ENCODE measurements at places on chromosomes 3 and 15.

GRCh38 chr3:100260081-100260684 is 609 bp upstream of the TBC1D23 start:
- peak; percentile 90 for DNase-seq

GRCh38 chr3:187977659-187978058 is 176.3 kb upstream of the LPP start:
- DNase-seq, result no peak

DNA sequence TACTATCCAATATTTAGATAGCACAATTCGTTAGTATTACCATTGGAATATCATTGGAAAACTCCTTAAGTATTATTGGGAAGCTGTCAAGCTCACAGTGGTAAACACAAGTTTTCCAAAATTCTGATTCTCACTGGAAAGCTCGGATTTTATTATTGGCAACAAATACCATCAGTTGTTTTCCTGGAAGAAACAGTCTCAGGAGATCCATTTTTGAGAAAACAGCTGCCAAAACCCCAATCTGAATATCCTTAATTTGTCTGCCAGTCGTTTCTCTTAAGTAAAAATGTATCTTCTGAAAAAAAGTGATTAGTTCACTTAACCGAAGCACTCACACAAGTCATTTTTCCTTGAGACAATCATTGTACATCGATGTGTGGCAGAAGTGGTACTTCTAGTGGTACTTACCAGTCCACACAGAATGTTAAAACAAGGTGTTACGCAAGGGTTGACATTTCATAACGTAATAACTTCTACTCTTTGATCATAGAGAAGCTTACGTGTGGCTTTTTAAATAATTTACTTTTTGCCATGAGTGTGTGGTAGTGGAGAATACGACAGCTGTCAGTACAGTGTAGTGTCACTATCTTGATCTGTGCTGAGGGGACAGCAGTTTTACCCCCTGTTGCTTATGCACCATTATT is 74.9 kb downstream of the FAM43A start:
- DNase-seq, result no peak

- DNase-seq, result no peak
Measured at GRCh38 chr3:168091302-168091858, 4.3 kb downstream of the GOLIM4 start.

DNA sequence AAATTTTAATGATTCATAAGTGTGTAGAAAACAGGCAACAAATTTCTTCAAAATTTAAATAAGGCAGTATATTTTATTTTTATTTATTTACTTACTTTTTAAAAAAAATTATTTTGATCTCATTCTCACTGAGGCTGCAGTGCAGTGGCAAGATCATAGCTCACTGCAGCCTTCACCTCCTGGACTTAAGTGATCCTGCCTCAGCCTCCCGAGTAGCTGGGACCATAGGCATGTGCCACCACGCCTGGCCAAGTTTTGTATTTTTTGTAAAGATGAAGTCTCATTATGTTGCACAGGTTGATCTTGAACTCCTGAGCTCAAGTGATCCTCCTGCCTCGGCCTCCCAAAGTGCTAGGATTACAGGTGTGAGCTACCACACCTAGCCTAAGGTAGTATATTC is 61.2 kb upstream of the XRN1 start:
- no peak for DNase-seq

DNA sequence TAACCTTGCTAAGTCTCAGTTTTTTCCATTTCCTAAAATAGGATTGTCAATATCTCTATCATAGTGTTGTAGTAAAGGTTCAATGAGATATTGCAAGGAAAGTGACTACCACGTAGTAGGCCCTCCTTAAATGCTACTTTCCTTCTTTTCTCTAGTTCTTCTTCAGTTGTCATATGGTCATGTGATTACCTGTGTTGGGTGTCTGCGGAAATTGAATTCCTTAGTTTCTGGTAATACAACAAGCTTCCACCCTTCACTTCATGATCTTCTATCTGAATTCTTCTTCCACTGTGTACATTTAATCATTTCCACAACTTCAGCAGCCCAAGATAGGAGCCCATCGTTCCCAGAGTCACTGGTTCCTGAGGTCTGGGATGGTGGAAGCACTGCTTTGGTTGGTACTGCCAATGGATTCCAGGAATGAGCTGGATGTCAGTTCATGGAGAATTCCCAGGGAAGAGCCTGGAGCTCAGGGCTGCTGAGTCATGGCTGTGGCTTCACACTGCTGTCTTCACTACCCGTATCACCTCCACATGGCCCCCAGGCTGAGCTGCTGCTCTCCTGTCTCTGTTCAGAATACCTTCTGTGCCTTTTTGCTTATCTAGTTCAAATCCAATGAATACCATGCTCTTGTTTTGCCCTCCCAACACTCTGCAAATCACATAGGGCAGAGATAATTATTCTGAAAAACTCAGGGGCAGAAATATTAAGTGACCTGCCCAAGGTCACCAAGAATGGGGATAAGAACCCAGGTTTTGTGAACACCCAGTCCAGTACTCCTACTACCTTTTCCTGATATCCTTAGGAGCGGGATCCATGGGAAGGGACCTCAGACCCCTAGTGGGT is 98.6 kb downstream of the RPL39L start:
- DNase-seq, result no peak

- DNase-seq, result no peak
Measured at GRCh38 chr15:69072906-69073305, 58.4 kb downstream of the NOX5 start.
